ENCODE measurements at places on chromosomes 11 and 22.

GRCh38 chr11:68128682-68129327 lies 7.6 kb upstream of the CHKA start:
- no peak for DNase-seq

GRCh38 chr22:28769394-28770085 lies 3.0 kb upstream of the CCDC117 start:
- no peak for DNase-seq

GRCh38 chr11:68041617-68042218 lies 2.9 kb downstream of the TCIRG1 start:
- DNase-seq = no peak

DNA sequence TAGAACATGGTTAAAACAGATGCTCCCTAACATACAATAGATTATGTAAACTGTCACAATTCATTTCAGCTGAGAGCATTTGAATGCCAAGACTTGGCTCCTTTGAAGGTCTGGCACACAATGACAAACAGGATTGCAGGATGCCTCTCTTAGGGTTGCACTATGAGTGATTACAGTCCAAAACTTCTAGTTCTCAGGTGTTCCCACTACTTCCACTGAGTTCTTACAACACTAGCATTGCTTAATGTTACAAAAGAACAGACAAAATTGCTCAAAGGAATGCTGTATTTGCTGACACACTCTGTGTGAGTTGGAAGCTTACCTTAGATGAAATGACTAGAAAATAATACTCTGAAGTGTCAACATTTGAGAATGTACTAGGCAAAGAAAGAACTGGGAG lies 2413.8 kb upstream of the RAG2 start:
- no peak for DNase-seq

DNA sequence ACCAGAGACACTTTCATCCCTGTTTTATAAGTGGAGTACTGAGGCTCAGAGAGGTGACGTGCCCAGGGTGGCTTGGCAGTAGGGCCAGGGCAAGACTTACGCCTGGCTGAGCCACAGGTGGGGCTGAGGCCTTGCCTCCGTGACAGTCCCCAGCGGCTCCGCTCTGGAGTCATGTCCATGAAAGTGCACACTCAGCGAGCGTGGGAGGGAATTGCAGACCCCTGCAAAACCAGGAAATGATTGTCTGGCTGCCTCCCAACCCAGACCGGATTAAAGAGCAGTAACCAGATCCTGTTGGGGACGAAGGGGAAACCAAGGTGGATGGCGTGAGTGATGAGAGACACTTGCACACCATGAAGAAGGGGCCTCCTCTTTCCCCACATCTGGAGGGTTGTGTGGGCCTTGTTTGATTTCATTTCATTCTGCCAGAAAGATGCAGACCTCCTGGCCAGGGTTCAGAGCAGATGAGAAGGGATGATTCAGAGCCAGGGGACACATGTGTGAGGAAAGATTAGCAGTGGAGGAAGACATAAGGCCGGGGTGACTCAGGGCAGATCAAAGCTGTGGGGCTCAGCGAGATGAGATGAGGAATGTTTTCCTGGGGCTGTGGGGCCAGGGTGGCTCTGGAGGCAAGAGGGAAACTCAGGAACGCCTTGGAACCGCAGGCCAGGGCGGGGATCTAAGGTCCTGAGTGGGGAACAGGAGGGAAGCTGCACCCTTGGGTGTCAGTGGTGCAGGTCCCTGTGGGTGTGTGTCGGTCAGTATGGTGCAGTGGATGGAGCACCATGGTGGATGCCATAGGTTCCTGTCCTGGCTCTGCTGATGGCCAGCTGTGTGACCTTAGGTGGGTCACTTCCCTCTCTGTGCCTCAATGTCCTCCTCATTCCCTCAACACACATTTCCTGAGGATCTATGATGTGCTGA lies 29.9 kb upstream of the LRRC32 start:
- no peak for DNase-seq

- no peak for DNase-seq
Measured at GRCh38 chr11:13105237-13105844, 96.2 kb downstream of the RASSF10 start.

Measured in stimulated activated CD4-positive, alpha-beta T cell treated with anti-CD3 and anti-CD28 coated beads, Interleukin-1b, Interleukin-23, amount 100 ng/mL, for 4 hours (primary cell).